ENCODE measurements at places on chromosomes 1 and 21. TPM values are rescaled to one million over a fixed set of nuclear protein-coding genes. Genes with fewer than 3 reads are reported as not detected.

GRCh38 chr21:14569868-14570267, 23.8 kb upstream of the SAMSN1 start:
- peak overlapping the region; percentile 46 for H3K27ac ChIP-seq
- H3K36me3 ChIP-seq = peaks cover 18% of the 10 kb centered on the region
- peaks cover 60% of the 10 kb centered on the region for H3K4me1 ChIP-seq

GRCh38 chr1:20087668-20088067, 17.7 kb downstream of the PLA2G5 start:
- no peak overlapping the region for H3K27ac ChIP-seq
- H3K4me3 ChIP-seq = no peak overlapping the region
- peaks cover 3% of the 10 kb centered on the region for H3K27me3 ChIP-seq
- no peaks in the 10 kb centered on the region for H3K36me3 ChIP-seq

GRCh38 chr21:36465478-36465877, 14.4 kb downstream of the CLDN14 start:
- H3K4me1 ChIP-seq = peaks cover 3% of the 10 kb centered on the region
- no peak overlapping the region for H3K4me3 ChIP-seq
- no peaks in the 10 kb centered on the region for H3K36me3 ChIP-seq
- DNase-seq = no peak
- H3K27me3 ChIP-seq = no peaks in the 10 kb centered on the region
- no peak overlapping the region for H3K27ac ChIP-seq

The GABRD gene
- total RNA-seq = not detected

DNA sequence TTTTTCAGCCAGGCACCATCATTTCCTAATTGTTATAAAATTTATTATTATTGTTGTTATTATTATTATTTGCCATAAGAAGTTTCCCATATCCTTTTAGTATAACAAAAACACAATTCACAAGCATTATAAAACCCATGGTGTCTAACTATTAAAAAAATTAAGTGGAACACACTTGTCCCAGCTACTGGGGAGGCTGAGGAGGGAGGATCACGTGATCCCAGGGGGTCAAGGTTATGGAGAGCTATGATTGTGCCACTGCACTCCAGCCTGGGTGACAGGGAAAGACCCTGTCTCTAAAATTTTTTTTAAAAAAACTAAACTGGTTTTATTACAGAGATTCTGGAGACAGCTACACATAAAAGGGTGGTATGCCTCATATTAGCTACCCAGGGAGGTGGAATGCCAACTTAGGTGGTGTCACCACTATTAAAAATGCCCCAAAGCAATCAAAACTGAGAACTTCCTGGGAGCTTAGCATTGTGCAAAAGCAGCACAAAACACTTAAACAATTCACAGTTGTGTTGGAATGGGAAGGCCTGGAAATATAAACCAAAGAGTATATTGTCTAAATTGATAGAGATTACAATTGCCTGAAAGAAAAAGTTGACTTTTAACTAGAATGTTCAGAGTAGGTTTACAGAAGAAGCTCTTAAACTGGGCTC, 8.7 kb upstream of the RGS4 start:
- H3K36me3 ChIP-seq = no peaks in the 10 kb centered on the region
- H3K4me3 ChIP-seq = no peak overlapping the region
- H3K27ac ChIP-seq = no peak overlapping the region
- H3K27me3 ChIP-seq = peaks cover 15% of the 10 kb centered on the region
- no peaks in the 10 kb centered on the region for H3K4me1 ChIP-seq

DNA sequence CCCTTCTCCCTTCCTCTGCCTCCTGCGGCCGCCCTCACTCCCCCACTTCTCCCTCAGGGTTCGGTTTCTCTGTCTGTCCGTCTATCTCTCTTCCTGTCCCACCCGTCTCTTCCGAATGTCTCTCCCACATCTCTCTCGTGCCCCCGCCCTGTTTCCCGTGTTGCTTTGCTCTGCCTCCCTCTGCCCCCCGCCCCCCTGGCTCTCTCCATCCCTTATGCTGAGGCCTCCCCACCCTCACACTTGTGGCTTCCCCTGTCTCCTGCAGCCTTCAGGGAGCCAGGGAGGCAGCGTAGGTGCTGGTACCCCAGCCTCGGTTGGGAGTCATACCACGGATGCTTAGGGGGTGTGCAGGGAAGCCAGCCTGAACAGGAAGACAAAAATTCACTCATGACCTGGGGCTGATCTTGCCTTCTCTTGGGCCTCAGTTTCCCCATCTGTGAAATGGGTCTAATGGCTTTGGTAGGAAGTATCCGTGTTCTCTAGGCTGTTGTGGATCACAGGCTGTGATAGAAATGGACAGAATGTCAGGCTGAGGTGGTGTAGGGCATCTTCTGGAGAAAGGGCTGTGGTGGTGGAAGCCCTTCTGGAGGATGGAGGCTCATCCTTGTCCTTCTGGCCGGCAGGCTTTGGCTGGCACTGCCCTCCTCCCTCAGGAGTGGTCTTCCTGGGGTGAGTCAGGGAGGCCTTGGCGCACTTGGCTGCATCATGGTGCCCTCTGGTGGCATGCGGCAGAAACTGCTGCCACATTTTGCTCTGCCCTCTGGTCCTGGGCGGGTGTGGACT, 55.5 kb downstream of the FOXO6 start:
- no peaks in the 10 kb centered on the region for H3K36me3 ChIP-seq
- no peaks in the 10 kb centered on the region for H3K27me3 ChIP-seq
- H3K4me1 ChIP-seq = peaks cover 3% of the 10 kb centered on the region
- no peak overlapping the region for H3K27ac ChIP-seq

DNA sequence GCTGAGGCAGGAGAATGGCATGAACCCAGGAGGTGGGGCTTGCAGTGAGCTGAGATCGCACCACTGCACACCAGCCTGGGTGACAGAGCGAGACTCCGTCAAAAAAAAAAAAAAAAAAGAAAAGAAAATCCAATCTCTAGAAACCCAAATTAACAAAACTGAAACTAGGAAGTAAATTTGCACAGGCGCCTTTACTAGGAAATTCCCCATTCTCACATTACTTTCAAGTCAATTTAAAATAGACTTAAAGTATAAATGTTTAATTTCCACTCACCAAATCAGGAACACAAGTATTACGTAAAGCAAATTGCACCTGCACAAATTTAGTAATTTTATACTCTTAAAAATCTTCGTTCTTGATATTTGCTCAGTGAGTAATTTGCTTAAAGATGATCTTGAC, 67.8 kb upstream of the BCAR3 start:
- no peak for DNase-seq
- H3K27me3 ChIP-seq = no peaks in the 10 kb centered on the region
- peaks cover 61% of the 10 kb centered on the region for H3K4me1 ChIP-seq
- peak overlapping the region; percentile 98 for H3K27ac ChIP-seq
- H3K4me3 ChIP-seq = peak overlapping the region; percentile 81

DNA sequence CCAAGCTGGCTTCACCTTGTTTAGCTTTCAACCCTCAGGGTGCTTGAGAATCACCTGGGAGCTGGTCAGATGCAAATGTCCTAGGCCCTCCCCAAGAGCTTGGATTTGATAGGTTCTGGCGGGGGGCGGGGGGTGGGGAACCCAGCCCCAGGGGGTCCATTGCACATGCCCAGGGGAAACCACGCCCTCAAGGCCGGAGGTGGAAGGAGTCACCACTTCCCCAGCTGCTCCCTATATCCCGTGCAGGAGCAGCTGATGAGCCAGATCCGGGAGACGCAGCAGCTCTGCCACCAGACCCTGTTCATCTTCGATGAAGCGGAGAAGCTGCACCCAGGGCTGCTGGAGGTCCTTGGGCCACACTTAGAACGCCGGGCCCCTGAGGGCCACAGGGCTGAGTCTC, 5.8 kb downstream of the TOR3A start:
- DNase-seq = no peak
- H3K4me3 ChIP-seq = no peak overlapping the region
- H3K27me3 ChIP-seq = no peaks in the 10 kb centered on the region
- H3K4me1 ChIP-seq = peaks cover 7% of the 10 kb centered on the region
- H3K27ac ChIP-seq = no peak overlapping the region

The TRIM58 gene
- total RNA-seq = 0.50 TPM

The SDF4 gene
- 251 TPM for total RNA-seq

GRCh38 chr21:38221594-38221993, 35.2 kb upstream of the KCNJ15 start:
- no peak overlapping the region for H3K27ac ChIP-seq
- H3K4me3 ChIP-seq = no peak overlapping the region
- H3K27me3 ChIP-seq = peaks cover 8% of the 10 kb centered on the region
- peaks cover 4% of the 10 kb centered on the region for H3K4me1 ChIP-seq

The DNASE2B gene
- total RNA-seq = not detected

GRCh38 chr1:53266038-53266437, 27.7 kb upstream of the MAGOH start:
- H3K27me3 ChIP-seq = no peaks in the 10 kb centered on the region
- H3K4me1 ChIP-seq = peaks cover 5% of the 10 kb centered on the region
- peaks cover 21% of the 10 kb centered on the region for H3K36me3 ChIP-seq
- H3K4me3 ChIP-seq = no peak overlapping the region

The PPFIA4 gene
- total RNA-seq = 44.7 TPM

GRCh38 chr1:31414980-31415370, 2.0 kb downstream of the SERINC2 start:
- H3K36me3 ChIP-seq = peaks cover 6% of the 10 kb centered on the region
- H3K27ac ChIP-seq = no peak overlapping the region
- H3K4me3 ChIP-seq = no peak overlapping the region
- DNase-seq = no peak

- no peak overlapping the region for H3K4me3 ChIP-seq
- H3K36me3 ChIP-seq = no peaks in the 10 kb centered on the region
- no peak overlapping the region for H3K27ac ChIP-seq
- H3K27me3 ChIP-seq = peaks cover 39% of the 10 kb centered on the region
- no peak for DNase-seq
Measured at GRCh38 chr1:208261874-208262273, 17.7 kb upstream of the PLXNA2 start.

DNA sequence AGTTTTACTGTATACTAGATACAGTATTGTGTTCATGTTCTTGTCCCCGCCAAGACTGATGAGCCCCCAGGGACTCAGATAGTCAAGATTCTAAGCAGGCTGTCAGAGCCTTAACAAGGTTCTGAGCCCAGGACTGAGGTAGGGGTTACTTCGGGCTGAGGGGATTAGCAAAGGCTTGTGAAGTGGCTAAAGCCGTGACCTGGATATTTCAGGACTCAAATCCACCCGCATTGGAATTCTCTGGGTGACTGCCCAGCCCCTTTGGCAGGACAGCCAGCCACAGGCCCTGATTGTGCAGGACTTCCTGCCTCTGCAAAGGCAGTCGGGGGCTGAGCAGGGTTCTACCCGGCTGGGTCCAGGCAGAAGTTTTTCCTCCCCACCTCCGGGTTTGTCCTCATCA, at the start of gene PLA2G5:
PLA2G5 (plus strand) TSS at position 321 of the 400 bp plus-strand sequence. CDS start 14,637 bp downstream, outside the sequence.
- no peaks in the 10 kb centered on the region for H3K4me1 ChIP-seq
- no peak within 1 kb of the TSS for H3K4me3 ChIP-seq
- no peak within 1 kb of the TSS for H3K27ac ChIP-seq
- H3K27me3 ChIP-seq = peaks cover 8% of the 10 kb centered on the region
- DNase-seq = no peak
- H3K36me3 ChIP-seq = no peaks in the 10 kb centered on the region

- DNase-seq = no peak
- peaks cover 11% of the 10 kb centered on the region for H3K27me3 ChIP-seq
- H3K36me3 ChIP-seq = no peaks in the 10 kb centered on the region
Measured at GRCh38 chr1:18612073-18612472, 18.6 kb upstream of the PAX7 start.

DNA sequence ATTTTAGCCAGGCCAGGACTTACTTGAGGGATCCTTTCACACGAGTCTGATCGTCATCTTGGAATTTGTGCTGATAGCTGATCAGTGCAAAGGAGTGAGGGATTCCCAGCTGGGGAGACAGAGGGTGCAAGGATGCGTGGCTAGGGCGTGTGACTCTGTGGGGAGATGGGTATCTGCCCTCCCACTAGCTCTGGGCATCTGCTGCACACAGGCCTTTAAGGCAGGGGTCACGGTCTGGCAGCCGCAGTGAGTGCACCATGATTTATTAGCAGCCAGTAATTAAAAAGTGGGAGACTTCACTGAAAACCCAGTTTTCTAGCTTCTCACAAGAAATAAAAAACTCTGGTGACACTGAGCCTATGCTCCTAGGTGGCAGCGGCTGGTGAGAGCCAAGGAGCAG, 20.4 kb downstream of the THAP3 start:
- no peak overlapping the region for H3K27ac ChIP-seq
- H3K4me3 ChIP-seq = no peak overlapping the region
- no peaks in the 10 kb centered on the region for H3K4me1 ChIP-seq
- no peak for DNase-seq

- peaks cover 6% of the 10 kb centered on the region for H3K36me3 ChIP-seq
- DNase-seq = peak; percentile 23
- no peaks in the 10 kb centered on the region for H3K27me3 ChIP-seq
- H3K27ac ChIP-seq = no peak overlapping the region
- no peak overlapping the region for H3K4me3 ChIP-seq
Measured at GRCh38 chr1:201146626-201147390, 7.5 kb downstream of the TMEM9 start.

The PIGM gene
- total RNA-seq = 4.9 TPM

- no peak overlapping the region for H3K27ac ChIP-seq
- H3K36me3 ChIP-seq = peaks cover 11% of the 10 kb centered on the region
- H3K27me3 ChIP-seq = no peaks in the 10 kb centered on the region
Measured at GRCh38 chr1:229310833-229311232, 32.0 kb downstream of the CCSAP start.

GRCh38 chr1:184770181-184770979, 15.7 kb upstream of the EDEM3 start:
- no peaks in the 10 kb centered on the region for H3K4me1 ChIP-seq
- no peak overlapping the region for H3K4me3 ChIP-seq
- H3K27ac ChIP-seq = no peak overlapping the region
- no peaks in the 10 kb centered on the region for H3K36me3 ChIP-seq
- DNase-seq = no peak
- H3K27me3 ChIP-seq = peaks cover 6% of the 10 kb centered on the region

DNA sequence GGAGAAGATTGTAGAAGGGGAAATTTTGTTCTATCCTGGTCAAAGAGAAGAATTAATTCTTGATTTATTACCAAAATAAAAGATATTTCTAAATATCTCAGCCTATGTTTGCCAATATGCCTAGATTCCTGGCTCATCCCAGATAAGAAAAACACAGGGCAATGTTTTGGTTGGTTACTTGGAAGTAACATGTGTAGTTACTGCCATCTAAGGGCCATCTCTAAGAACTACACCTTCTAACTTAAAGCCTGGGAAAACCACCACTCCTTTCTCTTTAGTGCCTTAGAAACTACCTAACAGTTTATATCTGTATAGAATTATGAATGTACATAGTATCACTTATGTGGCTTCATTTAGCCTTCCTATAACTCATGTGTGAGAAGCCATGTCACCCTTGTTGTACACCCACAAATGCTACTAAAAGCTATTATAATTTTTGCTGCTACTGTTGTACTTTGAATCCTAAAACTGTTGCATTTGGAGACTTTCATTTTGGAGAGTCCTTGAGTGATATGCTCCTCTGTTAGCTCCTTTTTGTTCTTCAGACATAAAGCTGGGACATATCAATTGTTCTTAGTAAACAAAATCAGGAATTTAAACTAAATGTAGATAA, 4.5 kb downstream of the AIM2 start:
- H3K27me3 ChIP-seq = no peaks in the 10 kb centered on the region
- DNase-seq = peak; percentile 64
- H3K36me3 ChIP-seq = no peaks in the 10 kb centered on the region
- H3K4me3 ChIP-seq = no peak overlapping the region

DNA sequence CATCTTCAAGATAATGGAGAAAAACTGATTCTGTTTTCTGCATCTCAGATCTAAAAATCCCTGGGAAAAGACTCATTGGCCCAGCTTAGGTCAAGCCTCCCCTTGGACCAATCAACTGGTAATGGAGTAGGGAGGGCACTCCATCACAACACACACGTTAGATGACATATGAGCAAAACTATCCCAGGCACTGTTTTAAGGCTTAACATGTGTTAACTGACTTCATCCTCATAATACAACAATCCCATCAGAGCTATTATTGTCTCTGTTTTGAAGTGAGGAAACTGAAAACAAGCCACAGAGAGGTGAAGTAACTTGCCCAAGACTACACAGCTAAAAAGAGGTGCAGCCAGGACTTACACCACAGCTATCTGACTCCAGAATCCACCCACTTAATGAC, 14.7 kb upstream of the CITED4 start:
- peaks cover 9% of the 10 kb centered on the region for H3K36me3 ChIP-seq
- H3K27ac ChIP-seq = peak overlapping the region; percentile 72
- no peaks in the 10 kb centered on the region for H3K27me3 ChIP-seq
- peak overlapping the region; percentile 45 for H3K4me3 ChIP-seq
- peaks cover 49% of the 10 kb centered on the region for H3K4me1 ChIP-seq

All from natural killer cell treated with Interleukin-12 subunit alpha and Interleukin-12 subunit beta and Interleukin-15 and Interleukin-18, amount 100 ng/mL, for 72 hours (primary cell).